ENCODE measurements at places on chromosomes 1 and 21. TPM values are rescaled to one million over a fixed set of nuclear protein-coding genes. Genes with fewer than 3 reads are reported as not detected.

GRCh38 chr1:4256351-4256750, 356.3 kb upstream of the C1orf174 start:
- no peak for DNase-seq

SAMD13 gene
- 4.6 TPM for total RNA-seq

GRCh38 chr1:176954242-176954641, 210.3 kb downstream of the ASTN1 start:
- peak; percentile 6 for DNase-seq

DNA sequence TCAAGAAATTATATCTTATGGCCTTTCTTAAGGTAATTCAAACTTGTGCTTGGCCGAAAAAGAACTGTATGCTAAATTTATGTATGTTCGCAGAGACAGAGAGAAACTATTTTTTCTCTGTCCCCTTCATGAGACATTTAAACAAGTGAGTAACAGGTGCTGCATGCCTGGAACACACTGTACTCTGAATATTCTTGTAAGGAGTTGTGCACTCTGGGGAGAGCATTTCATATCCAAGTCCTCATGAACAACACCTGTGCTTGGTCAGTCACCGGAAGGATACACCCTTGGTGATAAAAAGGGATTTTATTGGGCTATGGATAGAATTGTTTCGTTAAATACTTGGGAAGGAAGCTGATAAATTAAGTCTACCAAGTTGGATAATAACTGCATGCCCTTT, 220.8 kb upstream of the NRIP1 start:
- no peak for DNase-seq

- peak; percentile 51 for DNase-seq
Measured at GRCh38 chr21:38944903-38945302, 139.2 kb downstream of the ETS2 start.

DNA sequence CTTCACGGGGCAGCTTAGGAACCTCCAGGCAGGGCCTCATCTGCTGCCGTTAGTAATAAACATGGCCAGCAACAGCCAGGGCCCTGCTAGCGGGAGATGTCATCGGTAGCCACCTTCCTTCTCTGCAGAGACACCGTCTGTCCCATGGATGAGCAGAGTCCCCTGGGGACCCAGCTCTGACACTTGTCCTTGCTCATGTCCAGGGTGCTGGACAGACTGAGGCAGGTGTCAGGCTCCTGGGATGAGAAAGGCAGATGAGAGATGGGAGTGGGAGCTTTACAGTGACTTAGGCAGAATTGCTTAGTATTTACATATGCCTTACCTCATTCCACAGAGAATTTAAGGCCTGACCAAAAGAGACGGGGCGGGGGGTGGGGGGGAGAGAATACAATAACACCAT, 25.0 kb downstream of the CAPN2 start:
- no peak for DNase-seq

- DNase-seq = no peak
Measured at GRCh38 chr1:156012051-156012817, 8.5 kb downstream of the SSR2 start.

DNA sequence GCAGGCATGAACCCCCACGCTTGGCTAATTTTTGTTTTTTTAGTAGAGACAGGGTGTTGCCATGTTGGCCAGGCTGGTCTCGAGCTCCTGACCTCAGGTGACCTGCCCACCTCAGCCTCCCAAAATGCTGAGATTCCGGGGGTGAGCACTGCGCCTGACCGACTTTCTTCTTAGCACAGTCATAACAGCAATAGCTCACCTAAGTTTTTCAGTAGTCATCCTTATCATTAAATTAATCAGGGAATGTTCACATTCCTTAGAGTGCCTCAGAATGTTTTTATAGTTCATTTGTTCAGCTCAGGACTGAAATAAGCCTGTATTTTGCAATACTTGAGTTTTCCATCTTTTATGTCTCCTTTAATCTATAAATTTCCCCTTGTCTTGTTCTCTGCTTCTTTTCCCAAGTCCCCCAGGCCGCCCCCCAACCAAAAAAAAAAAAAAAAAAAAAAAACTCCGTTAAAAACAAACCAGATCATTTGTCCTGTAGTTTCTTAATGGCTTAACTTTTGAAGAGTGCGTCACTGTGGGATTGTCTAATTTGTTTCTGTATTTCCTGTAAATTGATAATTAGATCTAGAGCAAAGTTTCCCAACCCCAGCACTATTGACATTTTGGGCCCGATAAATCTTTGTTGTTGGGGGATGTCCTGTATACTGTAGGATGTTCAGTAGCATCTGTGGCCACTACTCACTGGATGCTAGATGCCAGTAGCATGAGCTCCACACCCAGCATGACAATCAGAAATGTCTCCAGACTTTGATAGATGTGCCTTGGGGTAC, 120.7 kb downstream of the ITSN1 start:
- DNase-seq = no peak

- no peak for DNase-seq
Measured at GRCh38 chr1:76949503-76949902, 82.2 kb downstream of the ST6GALNAC5 start.

DNA sequence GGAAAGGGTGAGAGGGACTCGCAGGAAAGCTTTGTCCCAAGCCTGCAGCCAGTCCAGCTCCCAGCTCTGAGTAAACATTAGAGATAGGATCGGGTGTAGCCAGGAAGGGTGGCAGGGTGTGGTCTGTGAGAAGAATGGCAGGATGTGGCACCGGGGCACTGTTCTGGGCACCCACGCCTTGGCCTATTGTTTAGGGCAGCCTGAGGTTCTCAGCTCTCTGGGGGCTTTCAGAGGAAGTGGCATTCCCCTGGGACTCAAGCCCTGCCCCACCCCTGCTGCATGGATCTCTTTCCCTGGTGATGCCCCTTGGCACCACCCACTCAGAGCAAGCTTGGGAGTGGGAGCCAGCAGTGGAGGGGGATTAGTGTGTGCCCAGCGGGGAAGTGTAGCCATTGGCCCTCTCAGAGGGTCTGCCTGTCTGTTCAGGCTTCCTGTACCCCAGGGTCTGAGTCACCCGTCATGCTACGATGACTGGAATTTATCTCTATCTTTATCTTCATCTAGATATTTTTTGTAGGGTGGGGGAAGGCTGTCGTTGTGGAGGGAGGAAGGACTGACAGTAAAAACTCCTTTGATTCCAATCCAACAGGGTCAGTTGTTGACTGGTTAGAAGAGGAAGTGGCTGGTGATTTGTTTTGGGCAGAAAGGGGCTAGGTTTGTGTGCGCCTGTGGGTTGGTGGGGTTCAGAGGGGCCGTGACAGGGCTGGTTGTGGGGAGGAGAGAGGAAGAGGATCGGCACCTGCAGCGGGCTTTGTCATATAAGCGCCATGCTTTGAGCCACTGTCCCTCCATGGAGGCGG, 31.6 kb downstream of the SOX13 start:
- DNase-seq = no peak

- peak; percentile 76 for DNase-seq
Measured at GRCh38 chr1:180188091-180188506, 33.4 kb downstream of the QSOX1 start.

UBXN10 gene
- 0.43 TPM for total RNA-seq

DNA sequence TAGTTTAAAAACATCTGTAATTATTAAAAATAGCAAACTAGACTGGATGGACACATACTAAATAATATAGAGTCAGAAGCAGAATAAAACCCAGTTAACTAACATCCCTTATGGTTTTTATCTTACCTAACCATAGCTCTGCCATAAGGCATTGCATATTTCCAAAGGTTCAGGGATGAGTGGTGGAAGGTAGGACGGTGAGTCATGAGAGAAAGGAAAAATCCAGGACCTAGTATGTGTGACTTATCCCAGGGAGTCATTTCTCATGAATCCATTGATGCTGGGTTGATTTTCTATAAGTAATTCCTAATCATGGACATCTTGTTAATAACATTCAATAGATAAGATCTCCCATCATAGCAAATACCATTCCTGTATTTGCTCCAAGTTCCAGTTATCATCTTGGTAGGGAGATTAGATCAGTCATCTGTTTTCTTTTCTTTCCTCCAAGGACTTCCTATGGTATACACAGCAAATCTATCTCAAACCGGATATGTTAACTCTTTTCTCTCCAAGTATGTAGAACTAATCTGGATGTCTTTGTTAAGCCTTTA, 490.7 kb upstream of the B3GALT2 start:
- DNase-seq = no peak

GRCh38 chr1:28811766-28812668, at the start of gene OPRD1:
Gene OPRD1 (plus strand): TSS chr1:28812170. CDS start chr1:28812384, 214 bp downstream.
- peak; percentile 75 for DNase-seq

GRCh38 chr1:180255536-180256340, 25.7 kb downstream of the LHX4 start:
- DNase-seq = no peak

HSD3B2 gene
- total RNA-seq = not detected

DNA sequence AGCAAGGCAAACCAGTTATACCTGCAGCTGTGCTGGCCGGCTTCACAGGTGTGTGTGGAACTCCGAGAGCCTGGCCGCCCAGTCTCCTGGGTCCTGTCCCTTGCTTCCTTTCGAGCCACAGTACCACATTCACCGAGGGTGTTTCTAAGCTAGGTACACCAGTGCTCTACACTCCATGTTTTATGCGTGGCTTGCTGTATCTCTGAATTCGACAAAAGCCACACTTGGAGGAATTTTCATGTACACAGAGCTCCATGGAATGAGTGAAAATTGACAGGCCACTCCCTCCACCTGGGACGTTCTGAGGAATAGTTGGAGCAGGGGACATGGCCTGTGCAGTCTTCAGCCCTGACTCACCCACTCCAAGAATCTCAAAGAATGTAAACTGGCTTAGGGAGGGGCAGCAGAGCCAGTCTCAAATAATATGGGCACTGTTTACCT, 14.0 kb downstream of the ETS2 start:
- DNase-seq = no peak

DNA sequence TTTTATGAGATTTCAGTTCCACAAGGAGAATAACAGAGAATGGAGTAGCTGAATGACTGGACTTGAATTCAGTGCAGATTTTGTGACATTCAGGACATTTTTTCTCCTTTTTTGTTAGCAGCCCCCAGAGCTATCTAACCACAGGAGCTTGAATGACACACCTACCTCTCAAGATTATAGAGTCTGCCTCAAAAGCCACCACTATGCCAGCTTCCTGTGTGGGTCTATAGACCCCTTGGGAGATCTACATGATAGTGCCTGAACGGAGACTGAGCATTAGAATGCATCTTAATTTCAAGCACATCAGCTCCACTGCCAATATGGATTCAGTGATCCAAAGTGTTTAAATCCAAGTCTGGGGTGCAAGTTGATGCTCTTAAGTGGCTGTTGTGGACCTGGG, 74.4 kb upstream of the ZNF648 start:
- no peak for DNase-seq

SLAMF6 gene
- total RNA-seq = not detected

VPS13D gene
- 16.4 TPM for total RNA-seq

GRCh38 chr1:42971841-42972291, 13.2 kb upstream of the SLC2A1 start:
- DNase-seq = no peak

DNA sequence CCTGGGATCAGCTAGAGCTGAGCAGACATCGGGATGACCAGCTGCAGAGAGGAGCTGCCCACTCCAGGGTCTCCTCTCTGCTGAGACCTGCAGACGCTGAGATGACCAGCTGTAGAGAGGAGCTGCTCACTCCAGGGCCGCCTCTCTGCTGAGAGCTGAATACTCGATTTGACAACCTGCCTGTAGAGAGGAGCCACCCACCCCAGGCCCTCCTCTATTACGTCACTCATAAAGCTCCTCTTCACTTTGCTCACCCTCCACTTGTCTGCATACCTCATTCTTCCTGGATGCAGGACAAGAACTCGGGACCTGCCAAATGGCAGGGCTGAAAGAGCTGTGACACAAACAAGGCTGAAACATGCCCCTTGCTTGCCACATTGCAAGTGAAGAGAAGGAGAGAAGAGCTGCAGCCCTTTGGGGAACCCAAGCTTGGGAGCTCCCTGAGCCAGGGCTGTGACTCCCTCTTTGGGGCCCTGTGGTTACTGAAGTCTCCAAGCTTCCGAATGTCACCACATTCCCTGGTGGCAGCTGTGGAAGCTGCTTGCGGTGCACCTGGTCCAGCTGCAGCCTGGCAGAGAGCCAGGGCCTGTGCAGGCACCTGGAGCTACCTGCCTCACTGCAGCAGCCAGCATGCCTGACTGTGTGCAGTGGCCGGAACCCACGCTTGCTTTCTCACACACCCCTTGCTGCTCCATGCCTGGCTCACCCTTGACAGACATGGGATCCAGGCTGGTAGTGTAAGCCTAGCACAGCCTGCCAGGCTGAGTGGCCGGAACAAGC, 59.6 kb downstream of the CC2D1B start:
- no peak for DNase-seq

- DNase-seq = no peak
Measured at GRCh38 chr1:116940814-116941599, 31.3 kb downstream of the PTGFRN start.

KCNJ6 gene
- total RNA-seq = not detected

DNA sequence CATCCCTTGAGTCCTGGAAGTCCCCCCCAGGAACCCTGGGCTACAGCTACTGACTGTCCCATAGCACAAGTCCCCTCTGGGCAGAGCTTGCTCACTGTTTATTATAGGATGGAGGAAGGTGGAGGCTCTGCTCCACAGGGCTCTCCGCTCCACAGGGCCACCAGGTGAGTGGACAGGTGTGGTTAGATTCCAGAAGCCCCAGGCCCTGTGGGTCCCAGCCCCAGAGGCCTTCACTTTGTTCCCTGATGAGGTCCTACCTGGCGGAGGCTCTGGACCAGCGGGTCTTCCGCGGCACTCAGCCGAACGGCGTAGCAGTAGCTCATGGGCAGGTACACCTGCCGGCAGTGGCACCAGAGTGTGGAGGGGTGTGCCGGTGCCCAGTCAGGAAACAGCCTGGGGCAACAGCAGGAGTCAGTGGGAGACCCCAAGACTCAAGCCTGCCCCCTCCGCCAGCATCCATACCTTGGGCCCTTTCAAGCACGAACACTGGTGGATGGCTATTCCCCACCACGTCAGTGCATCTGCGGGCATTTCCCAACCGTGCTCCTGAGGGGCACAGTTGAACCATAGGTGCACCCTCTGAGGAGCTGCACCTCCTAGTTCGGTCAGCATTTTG, 12.3 kb downstream of the LSS start:
- no peak for DNase-seq

DNA sequence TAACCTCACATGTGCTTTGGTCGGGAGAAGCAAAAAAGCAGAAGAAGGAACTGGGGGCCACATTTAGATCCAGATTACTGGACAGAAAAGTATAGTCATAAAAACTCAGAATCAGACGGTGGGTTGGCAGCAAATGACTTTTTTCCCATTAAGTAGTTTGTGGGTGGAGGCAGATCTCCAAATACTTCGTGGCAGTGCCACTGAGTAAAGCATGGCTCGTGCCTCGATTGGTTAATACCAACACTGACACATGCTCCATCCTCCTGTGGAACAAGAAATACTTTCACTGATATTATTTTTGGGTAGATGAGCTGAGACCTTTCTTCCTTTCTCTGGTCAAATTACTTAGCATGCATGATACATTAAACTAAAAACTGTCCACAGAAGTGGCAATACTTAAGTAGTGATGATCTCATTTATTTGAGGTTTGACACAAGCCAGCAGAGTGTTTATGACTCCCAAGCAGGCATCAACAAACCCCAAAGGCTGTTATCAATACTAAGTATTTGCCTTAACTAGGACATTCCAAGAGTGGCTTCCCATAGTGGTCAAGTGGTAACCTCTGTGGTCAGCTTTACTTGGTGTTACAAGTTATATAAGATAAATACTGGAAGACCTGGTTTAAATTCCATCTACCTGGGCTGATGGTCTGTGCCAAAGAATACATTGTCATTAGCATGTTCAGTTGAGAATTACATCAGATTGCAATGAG, 500.0 kb upstream of the RUNX1 start:
- no peak for DNase-seq

S100A3 gene
- not detected for total RNA-seq

- DNase-seq = no peak
Measured at GRCh38 chr1:89724369-89725010, 91.6 kb downstream of the LRRC8C start.

FMOD gene
- not detected for total RNA-seq
